ENCODE measurements at places on chromosomes 1 and 21.

DNA sequence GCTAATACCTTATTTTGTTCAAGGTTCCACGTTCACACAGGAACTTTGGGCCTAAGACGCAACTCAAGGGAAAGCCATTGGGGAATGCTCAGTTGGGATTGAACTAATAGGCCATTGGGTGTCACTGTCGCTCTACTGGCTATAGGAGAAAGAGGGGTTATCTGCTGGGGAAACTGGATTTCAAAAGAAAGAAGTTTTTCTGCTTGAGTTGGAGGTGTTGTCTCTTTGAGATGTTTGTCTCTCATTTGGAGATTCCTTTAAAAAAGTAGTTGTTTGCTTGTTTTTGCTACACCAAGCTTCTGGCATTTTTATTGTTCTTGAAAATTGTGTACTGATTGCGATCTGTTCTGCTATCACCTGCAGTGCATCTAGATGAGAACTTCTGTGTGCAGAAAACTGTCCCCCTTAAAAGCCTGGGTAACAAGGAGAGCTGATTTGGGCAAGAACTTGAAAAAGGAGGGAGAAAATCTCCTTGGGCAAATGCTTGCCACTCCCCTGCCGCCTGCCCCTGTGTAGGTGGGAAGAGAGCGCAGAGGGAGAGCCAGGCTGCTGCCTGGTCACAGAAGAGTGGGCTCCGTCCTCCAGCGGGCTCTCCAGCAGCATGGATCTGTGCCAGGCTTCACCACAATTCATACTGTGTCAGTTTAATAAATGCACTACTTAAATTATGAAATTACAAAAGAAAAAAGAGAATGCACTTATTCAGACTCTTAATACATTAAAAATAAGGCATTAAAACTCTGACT, 39.9 kb downstream of the PEX14 start:
- H3K36me3 ChIP-seq, result no peaks in the 10 kb centered on the region
- no peak overlapping the region for H3K4me3 ChIP-seq
- no peak overlapping the region for H3K27ac ChIP-seq
- DNase-seq, result no peak
- H3K4me1 ChIP-seq, result peaks cover 51% of the 10 kb centered on the region

GRCh38 chr1:34847094-34847493, 12.5 kb downstream of the SMIM12 start:
- H3K4me3 ChIP-seq, result no peak overlapping the region
- no peaks in the 10 kb centered on the region for H3K36me3 ChIP-seq
- no peak overlapping the region for H3K27ac ChIP-seq
- H3K27me3 ChIP-seq, result no peaks in the 10 kb centered on the region
- peaks cover 21% of the 10 kb centered on the region for H3K4me1 ChIP-seq
- DNase-seq, result no peak

GRCh38 chr1:115429241-115429640, 91.2 kb upstream of the NGF start:
- H3K4me1 ChIP-seq, result no peaks in the 10 kb centered on the region
- H3K36me3 ChIP-seq, result no peaks in the 10 kb centered on the region
- no peak overlapping the region for H3K27ac ChIP-seq
- H3K27me3 ChIP-seq, result no peaks in the 10 kb centered on the region
- H3K4me3 ChIP-seq, result no peak overlapping the region
- no peak for DNase-seq

- H3K4me1 ChIP-seq, result no peaks in the 10 kb centered on the region
- H3K4me3 ChIP-seq, result no peak overlapping the region
- DNase-seq, result no peak
- H3K27me3 ChIP-seq, result no peaks in the 10 kb centered on the region
Measured at GRCh38 chr1:232274236-232274855, 355.6 kb downstream of the SIPA1L2 start.

GRCh38 chr1:213066363-213066762, 15.3 kb downstream of the RPS6KC1 start:
- no peak for DNase-seq
- H3K4me3 ChIP-seq, result no peak overlapping the region
- H3K4me1 ChIP-seq, result no peaks in the 10 kb centered on the region

Data from right lobe of liver (tissue), 6 donors.